Psoas muscle (tissue), 8 donors: ENCODE measurements at places on chromosomes 4 and X. TPM values are rescaled to one million over a fixed set of nuclear protein-coding genes. Genes with fewer than 3 reads are reported as not detected.
A peak's percentile ranks its signal among the peaks of the same experiment; 100 is the strongest.

Gene MTMR8
- 0.46 TPM for total RNA-seq

DNA sequence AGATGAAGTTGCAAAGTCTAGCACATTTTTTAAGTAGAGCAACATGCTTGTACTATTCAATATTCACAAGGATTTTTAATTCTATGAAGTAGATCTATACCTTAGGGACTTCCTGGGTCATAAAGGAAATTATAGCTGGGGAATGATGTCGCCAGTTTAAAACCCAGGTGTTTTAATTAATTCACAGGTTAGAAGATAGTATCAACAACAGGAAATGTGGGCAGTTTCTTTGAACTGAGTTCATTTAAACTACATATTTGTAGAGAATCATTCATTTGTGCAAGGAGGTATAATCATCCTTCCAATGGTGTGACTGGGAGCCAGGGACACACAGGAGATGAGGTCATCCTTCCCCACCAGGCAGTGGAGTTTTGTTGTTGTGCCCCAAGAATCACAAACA, 181.3 kb upstream of the KLF3 start:
- H3K27ac ChIP-seq: no peak overlapping the region
- no peak for DNase-seq
- H3K36me3 ChIP-seq: no peaks in the 10 kb centered on the region
- no peaks in the 10 kb centered on the region for H3K4me1 ChIP-seq

DNA sequence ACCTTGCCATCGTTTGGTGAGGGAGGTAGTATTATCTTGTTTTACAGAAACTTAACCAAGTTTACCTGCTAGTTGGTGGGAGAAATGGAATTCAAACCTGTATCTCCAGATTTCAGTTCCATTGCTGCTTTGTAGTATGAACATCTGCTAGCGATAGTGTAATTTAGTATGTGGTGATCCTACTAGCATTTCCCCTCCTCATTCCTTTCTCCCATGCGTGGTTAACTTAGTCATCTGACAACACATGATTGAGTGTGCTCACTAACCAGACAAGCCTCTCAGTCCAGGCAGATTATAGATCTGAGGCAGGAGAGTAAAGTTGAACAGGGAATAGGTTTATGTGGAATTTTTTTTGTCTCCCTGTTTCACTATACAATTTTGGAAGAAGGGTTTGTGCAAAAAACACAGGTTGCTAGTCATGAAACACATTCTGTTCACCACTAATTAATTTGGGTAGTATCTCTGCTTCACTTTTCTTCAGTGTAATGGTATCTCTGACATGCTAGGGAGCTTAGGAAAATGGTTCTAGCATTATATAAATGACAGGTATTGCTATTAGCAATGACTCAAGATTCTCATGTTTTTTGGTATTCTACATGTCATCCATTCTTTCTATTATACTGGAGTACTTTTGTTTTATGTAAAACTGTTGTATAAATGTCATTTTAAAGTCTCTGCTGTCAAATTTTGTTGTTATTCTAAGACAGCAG, 21.7 kb downstream of the RBPJ start:
- H3K4me3 ChIP-seq: no peak overlapping the region
- H3K27me3 ChIP-seq: no peaks in the 10 kb centered on the region
- H3K4me1 ChIP-seq: peaks cover 46% of the 10 kb centered on the region
- no peaks in the 10 kb centered on the region for H3K36me3 ChIP-seq
- H3K27ac ChIP-seq: peak overlapping the region; percentile 34
- no peak for DNase-seq

Gene C4orf51
- not detected for total RNA-seq

DNA sequence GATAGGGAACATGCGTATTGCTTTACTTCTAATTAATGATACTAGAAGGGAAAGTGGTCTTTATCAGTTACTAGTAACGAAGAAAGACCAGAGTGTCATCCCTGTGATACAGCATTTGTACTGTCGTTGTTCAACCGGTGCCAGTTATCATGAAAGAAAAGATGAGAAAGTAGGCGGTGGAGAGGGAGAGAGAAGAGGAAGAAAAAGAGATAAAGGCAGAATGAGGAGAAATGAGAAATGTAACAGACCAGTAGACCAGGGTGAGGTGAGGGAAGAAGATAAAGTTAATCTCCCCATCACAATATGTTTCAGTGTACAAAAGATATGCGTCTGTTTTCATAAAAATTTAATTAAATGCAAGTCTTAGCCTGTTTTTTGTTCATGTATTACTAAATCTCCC, 135.2 kb upstream of the HPGD start:
- H3K36me3 ChIP-seq: no peaks in the 10 kb centered on the region
- H3K4me1 ChIP-seq: no peaks in the 10 kb centered on the region
- DNase-seq: no peak
- H3K27ac ChIP-seq: no peak overlapping the region
- no peak overlapping the region for H3K4me3 ChIP-seq
- H3K27me3 ChIP-seq: no peaks in the 10 kb centered on the region

- no peaks in the 10 kb centered on the region for H3K27me3 ChIP-seq
- H3K36me3 ChIP-seq: no peaks in the 10 kb centered on the region
- H3K27ac ChIP-seq: no peak overlapping the region
- no peaks in the 10 kb centered on the region for H3K4me1 ChIP-seq
Measured at GRCh38 chr4:165402375-165402774, 23.6 kb downstream of the CPE start.

DNA sequence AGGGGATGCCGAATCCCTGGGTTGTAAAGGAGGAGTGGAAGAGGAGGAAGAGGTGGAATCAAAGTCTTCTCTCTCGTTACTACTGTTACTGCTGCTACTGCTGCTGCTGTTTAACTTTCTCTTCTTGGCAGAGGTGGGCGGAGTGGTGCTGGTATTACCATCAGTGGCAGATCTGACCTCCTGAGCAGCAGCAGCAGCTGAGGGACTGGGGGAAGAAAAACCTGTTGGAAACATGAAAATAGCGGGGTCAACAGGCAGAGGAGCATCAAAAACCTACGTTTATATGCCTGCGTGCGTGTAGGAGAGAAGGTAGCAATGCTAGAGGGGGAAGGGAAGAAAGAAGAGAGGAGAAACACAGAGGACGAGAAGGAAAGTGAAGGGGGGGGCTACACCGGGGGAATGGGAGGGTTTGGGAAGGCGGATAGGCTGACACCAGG, 339 bp downstream of the CUL4B start:
- H3K4me1 ChIP-seq: peaks cover 15% of the 10 kb centered on the region
- peak overlapping the region; percentile 94 for H3K27ac ChIP-seq
- peaks cover 9% of the 10 kb centered on the region for H3K36me3 ChIP-seq
- peak overlapping the region; percentile 68 for H3K4me3 ChIP-seq
- no peak for DNase-seq

DNA sequence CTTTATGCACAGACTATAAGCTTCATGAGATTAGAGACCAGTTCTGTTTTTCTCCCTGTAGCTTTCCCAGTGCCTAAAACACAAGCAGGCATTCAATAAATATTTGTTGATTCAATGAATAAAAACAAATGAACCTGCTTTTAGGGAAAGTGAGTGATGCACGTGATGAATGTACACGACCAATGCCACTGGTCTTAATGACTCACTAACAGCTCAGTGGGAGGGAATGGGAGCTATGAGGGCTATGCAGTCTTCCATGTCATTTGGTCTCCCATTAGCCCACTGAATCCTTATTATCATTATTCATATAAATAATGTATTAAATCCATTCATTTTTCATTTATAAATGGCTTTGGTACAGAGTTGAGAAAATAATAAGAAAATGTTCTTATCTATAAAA, 247.4 kb downstream of the FBXO8 start:
- no peak for DNase-seq
- no peaks in the 10 kb centered on the region for H3K4me1 ChIP-seq
- no peak overlapping the region for H3K4me3 ChIP-seq

Gene VCX3A
- not detected for total RNA-seq

Gene PNMA6F
- total RNA-seq: not detected
